ENCODE measurements at places on chromosomes 5 and 9.

DNA sequence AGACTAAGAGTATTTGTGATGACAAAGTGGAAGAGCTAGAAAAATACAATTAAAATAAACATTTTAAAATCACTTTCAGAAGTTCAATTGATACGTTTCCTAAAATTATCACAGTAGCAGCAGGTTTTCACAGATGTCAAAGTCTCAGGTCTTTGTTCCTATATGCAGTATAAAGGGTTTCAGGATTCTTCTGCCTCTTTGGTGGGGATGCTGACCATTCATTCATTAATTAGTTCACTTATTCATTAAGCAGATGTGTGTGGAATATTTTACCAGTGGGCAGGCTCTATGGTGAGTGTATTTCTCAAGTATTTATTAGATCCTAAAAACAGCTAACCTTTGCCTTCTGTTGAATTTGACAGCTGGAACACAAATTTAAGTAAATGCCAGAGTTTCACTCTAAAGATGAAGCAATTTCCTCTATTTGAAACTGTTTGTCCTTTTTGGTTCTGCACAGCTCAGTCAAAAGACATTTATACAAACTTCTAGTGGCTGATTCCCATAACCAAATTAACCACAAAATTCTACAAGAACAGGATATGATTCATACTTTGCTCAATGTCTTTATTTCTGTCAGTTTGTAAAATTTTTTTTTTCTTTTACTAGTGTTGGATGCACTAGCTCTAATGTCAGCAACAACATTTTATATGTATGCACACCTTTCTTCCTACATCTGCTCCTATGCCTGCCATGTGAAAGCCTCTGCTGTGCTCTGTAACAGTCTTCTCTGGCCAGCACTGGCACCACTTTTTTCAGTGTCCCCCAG lies 75.9 kb upstream of the PRR16 start:
- peak; percentile 24 for DNase-seq

DNA sequence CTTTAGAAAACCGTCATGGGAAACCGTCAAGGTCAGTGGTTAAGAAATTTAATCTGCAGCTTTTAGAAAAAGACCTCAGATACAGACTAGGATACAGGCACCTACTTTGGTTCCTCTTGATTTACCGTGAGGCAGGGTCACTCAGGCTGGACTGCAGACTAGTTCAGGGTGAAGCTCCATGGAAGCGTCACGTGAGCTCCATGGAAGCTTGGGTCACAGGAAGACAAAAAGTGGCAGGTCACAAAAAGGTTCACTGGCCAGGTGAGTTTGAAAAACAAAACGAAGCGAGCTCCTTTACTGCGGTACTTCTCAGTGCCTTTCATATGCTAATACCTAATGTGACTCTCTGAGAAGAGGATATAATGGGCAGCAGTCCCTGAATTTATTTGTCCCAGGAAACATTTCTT lies 43.0 kb downstream of the PRRC2B start:
- no peak for DNase-seq

GRCh38 chr5:71623221-71623794 lies 36.2 kb downstream of the MCCC2 start:
- DNase-seq, result no peak

GRCh38 chr5:77882670-77883257 lies 106.6 kb upstream of the TBCA start:
- peak; percentile 51 for DNase-seq

GRCh38 chr5:68093455-68094159 lies 121.9 kb upstream of the PIK3R1 start:
- DNase-seq, result no peak

GRCh38 chr9:4316409-4316808 lies 16.5 kb upstream of the GLIS3 start:
- DNase-seq, result no peak

- DNase-seq, result no peak
These were observed 5.5 kb upstream of the SPATA6L start for GRCh38 chr9:4671737-4672136.

- no peak for DNase-seq
These were observed 125.4 kb upstream of the ADAMTS16 start for GRCh38 chr5:5014586-5015235.

DNA sequence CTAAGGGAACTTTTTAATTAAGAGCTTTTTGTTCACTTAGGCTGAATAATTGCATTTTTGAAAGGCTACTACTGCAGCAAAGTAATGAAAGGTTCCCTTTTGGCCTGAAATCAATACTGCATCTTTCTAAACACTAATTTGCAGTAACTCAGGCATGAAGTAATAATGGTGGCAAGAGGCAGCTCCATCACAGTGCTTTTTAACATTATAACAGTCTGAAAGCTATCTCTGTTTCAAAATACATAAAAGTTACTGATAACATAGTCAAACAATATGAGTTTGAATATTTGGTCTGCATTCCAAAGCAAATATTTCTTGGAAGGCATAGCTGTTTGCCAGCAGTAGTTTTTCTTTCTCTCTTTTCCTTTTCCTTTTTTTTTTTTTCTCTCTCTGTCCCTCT lies 113.4 kb downstream of the FBN2 start:
- DNase-seq, result no peak

DNA sequence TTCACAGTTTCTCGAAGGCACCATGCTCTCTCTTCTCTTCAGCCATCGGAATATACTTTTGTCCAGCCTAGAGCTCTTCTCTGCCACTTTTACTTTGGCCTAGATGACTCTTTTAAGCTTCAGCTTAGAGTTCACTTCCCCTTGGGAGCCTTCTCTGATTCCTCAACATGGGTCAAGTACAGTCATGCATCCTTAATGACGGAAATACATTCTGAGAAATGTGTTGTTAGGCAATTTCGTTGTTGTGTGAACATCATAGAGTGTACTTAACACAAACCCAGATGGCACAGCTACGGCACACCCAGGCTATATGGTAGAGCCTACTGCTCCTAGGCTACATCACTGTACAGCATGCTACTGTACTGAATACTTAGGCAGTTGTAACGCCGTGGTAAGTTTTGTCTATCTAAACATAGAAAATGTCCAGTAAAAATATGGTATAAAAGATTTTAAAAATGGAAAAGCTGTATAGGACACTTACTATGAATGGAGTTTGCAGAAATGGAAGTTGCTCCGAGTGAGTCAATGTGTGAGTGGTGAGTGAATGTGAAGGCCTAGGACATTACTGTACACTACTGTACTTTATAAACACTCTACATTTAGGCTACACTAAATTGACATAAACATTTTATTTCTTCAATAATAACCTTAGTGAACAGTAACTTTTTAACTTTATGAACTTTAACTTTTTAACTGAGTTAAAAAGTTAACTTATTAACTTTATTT lies 15.1 kb upstream of the TNFSF15 start:
- DNase-seq, result no peak

GRCh38 chr9:79408200-79408599 lies 163.6 kb upstream of the TLE4 start:
- no peak for DNase-seq

GRCh38 chr5:60350794-60351193 lies 349.2 kb downstream of the DEPDC1B start:
- DNase-seq, result no peak

GRCh38 chr5:139138809-139139208 lies 59.4 kb downstream of the SIL1 start:
- DNase-seq, result no peak

All from activated CD4-positive, alpha-beta T cell treated with anti-CD3 and anti-CD28 coated beads, Interleukin-2, Interleukin-4, amounts not matched to agents 100 ng/mL and 50 ng/mL, durations not matched to agents 16 hours and 8 hours (primary cell).